Kidney tubule cell (primary cell): ENCODE measurements at places on chromosomes 7 and 10.

DNA sequence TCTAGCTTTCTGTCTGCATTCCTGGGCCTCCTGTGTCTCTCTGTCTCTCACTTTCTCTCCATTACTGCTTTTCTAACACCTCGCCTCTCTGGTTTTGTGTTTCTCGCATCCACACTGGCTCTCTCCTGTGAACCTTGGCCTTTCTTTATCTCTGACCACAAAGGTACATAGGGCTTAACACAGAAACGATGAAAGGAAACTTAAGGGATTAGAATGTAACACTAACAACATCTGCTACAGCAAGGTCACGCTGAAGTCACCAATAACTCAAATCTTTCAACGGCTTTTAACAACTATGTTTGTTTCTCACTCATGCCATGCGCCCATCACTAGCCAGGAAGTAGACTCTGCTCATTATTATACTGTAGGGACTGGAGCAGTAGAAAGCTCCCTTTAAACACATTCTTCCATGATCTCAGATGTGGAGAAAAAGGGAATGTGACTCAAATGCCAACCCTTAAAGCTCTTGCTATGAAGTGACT, 9.3 kb upstream of the OR6V1 start:
- DNase-seq, result no peak

GRCh38 chr10:5613481-5614154, 52.8 kb downstream of the ASB13 start:
- DNase-seq, result no peak

GRCh38 chr10:104333728-104334373, 4.4 kb downstream of the ITPRIP start:
- DNase-seq, result no peak

GRCh38 chr7:1939434-1940401, 269.6 kb downstream of the ELFN1 start:
- no peak for DNase-seq

- DNase-seq, result no peak
Observed at GRCh38 chr10:52463826-52464225, 149.7 kb downstream of the DKK1 start.
